Dermis blood vessel endothelial cell (primary cell): ENCODE measurements at places on chromosomes 3 and 15.
A peak's percentile ranks its signal among the peaks of the same experiment; 100 is the strongest.

- no peak for DNase-seq
These were observed 8.0 kb upstream of the COL6A6 start for GRCh38 chr3:130509008-130509407.

DNA sequence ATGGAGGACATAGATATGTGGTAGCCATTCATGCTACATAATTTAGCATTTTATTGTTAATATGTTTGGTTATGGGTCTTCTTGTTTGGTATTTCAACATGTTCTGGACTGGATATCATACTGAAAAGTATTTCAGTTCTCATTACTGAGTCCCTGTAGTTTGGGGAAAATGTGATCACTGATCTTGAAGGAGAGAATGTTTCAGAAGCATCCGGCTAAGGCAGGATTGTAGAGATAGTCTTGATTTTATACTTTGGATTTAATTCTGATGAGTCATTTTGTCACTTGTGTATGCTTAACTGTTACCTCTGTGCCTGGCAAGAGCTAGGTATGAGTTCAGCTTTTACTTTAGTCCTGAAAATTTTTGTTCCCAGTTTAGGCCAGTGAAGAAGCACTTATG, 7.1 kb downstream of the CHD2 start:
- DNase-seq: peak; percentile 38

DNA sequence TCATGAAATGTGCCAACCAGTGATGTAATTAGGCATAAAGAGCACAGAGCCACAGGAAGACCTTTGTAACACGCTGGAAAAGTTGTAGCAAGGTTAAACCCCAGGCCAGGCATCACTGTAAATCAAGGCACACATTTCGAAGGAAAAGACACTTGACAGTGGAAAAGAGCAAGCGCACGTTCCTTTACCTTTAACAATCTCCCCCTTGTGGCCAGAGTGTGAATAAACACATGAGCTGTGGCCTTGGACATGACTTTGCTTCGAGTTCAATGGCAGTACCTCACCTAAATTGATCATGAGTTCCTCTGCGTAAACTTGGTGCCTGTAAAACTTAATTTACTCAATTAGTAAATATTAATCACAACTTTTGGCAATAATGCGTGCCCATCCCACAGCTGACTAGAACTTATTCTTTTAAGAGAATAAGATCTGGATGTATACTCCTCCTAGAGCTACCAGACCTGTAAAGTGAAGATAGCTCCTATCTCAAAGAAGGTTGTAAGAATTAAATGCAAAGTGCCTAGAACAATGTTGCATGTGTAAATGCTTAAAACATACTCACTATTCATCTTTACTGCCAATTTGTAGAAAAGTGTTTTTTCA, 757.0 kb upstream of the NECTIN3 start:
- peak; percentile 64 for DNase-seq

GRCh38 chr3:192675958-192676649, 51.2 kb downstream of the FGF12 start:
- DNase-seq: no peak

GRCh38 chr15:89171136-89172072, 50.0 kb downstream of the RLBP1 start:
- peak; percentile 83 for DNase-seq

GRCh38 chr15:71471347-71471746, 339.0 kb upstream of the NR2E3 start:
- DNase-seq: no peak

DNA sequence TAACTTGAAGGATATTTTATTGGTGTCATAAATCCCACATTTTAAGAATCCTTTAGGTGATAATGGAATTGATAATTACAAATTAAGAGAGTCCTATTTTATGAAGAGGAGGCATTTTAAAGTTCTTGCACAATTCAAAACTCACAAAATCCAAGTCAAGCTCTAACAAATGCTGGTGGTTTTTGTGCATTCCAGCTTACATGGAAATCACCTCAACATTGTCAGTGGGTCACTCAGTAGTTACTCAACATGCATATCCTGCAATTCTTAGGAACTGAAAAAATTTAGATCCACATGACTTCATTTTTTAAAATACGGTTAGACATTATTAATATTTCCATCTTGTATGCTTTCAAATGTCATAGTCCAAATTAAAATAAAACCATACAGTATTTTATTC, 487.2 kb downstream of the CNTN3 start:
- no peak for DNase-seq

- no peak for DNase-seq
These were observed 11.3 kb upstream of the LIMD1 start for GRCh38 chr3:45583021-45583851.

GRCh38 chr15:59419170-59419569, 18.8 kb upstream of the FAM81A start:
- DNase-seq: no peak

DNA sequence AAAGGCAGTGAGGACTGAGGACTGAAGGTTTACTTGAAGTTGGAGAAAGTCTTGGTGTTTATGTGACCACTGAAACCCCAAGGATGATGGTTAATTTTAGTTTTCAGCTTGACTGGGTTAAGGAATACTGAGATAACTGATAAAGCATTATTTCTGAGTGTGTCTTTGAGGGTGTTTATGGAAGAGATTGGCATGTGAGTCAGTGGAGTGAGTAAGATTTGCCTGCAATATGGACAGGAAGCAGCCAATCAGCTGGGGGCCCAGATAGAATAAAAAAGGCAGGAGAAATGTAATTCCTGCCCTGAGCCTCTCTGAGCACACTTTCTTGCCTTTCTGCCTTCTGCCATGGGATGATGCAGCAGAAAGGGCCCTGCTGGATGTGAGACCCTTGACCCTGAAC, 92.4 kb downstream of the KBTBD8 start:
- peak; percentile 84 for DNase-seq

GRCh38 chr3:51099794-51100535, 285.1 kb upstream of the MANF start:
- DNase-seq: peak; percentile 74

DNA sequence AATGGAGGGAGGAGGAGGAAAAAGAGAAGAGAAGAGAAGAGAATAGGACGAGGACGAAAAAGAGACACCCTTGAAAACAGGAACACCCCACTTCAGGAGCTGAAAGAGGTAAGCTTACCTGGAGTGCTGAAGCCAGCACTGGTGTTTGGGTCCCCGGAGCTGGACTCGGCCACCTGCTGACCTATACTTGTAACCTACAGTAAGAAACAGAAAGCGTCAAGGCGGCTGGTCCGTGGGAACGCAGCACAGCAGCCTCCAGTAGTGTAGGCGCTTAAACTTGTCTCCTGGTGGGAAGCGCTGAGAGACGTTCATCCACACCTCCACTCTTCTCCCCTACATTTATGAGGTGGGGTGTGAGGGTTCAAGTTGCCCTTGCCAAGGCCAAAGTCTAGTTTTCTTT, 141.0 kb downstream of the NSMCE3 start:
- no peak for DNase-seq

- peak; percentile 85 for DNase-seq
These were observed 7.8 kb downstream of the EIF1B start for GRCh38 chr3:40317061-40317855.

- no peak for DNase-seq
These were observed 5.3 kb downstream of the ASB14 start for GRCh38 chr3:57287205-57287604.

DNA sequence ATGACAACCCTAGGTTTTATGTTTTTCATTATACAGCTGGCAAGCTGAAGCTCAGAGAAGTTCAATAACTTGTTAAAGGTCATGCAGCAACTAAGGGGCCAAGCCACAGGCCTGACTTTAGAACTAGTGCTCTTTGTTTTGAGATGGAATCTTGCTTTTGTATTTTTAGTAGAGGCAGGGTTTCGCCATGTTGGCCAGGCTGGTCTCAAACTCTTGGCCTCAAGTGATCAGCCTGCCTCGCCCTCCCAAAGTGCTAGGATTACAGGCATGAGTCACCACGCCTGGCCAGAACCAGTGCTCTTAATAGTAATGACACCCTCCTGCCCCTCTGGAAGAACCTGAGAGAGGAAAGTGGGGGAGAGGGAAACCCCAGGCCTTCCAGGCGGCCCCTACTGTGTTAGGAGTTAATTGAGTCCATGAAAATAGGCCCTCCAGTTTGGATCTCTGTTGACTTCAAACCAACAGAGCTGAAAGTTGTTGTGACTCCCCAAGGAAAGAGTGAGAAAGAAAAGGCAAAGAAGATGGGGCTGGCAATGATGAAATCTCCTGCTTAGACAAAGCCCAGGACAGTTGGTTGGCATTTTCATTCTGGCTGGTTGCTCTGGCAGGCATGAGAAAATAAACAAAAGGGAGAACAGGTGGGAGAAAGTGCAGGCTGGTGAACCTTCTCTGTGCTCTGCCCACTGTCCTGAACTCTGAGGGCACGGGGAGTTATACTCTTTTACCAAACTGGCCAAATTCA, 3.6 kb upstream of the PRRT3 start:
- DNase-seq: no peak

DNA sequence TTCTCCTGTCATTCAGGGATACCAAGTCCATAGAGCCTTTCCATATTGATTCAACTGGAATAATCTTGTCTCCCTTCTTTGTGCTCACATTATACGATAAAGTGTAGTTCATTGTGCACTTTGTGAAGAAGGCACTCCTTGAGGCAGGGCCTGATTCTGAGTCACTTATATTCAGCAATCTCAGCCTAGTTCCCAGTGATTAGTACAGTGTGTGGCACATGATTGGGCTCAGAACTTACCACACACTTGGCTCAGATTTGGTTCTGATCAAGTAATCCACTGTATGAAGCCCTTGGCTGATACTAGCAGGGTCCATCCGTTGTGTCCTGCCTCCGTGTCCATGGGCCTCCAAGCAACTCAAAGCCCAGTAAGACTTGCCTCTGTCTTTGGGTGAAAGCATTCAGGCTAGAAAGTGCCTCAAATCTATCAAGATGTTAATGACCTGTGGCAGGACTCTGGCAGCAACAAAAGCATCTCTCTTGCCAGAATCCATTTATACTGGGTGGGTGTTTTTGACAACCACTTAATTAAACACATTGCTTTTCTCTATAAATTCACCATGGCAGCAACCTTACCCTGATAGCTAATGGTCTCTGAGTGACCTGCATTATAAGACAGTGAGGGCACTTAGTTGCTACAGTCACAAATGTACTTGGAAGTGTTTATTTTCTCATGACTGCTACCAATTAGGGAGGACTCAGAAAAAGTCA, 51.3 kb downstream of the TPRG1 start:
- DNase-seq: no peak

GRCh38 chr3:44160818-44161217, 80.9 kb upstream of the TOPAZ1 start:
- DNase-seq: no peak

DNA sequence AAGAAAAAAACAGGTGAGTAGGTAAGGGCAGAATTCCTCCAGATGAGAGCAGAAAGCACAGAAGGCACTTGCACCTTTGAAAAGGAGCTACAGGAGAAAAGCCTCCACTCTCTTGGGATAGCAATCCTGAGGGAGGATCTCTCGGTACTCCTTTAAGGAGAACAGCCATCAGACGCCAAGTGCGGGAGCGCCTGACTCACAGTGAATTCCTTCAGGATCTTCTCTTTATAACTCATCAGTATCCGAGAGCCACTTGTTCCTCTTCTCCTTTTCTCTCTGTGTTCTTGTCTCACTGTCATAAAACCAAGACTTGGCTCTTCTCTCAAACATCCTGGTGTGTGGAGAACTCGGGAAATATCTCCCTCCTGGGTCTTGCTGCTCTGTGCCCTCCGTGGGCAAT, 10.1 kb upstream of the GOLGA8J start:
- DNase-seq: no peak

DNA sequence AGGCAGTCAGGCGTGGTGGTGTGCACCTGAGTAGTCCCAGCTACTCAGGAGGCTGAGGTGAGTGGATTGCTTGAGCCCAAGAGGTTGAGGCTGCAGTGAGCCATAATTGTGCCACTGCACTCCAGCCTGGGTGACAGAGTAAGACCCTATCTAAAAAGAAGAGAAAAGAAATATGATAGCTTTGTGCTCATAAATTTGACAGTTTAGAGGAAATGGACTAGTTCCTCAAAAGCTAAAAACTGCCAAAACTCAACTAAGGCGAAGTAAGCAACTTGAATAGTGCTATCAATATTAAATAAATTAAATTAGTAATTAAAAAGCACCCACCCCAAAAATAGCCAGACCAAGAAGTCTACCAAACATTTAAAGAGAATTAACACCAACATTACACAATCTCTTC, 24.5 kb upstream of the SLC15A2 start:
- DNase-seq: no peak

GRCh38 chr3:192082730-192083660, 622.0 kb downstream of the PYDC2 start:
- no peak for DNase-seq

DNA sequence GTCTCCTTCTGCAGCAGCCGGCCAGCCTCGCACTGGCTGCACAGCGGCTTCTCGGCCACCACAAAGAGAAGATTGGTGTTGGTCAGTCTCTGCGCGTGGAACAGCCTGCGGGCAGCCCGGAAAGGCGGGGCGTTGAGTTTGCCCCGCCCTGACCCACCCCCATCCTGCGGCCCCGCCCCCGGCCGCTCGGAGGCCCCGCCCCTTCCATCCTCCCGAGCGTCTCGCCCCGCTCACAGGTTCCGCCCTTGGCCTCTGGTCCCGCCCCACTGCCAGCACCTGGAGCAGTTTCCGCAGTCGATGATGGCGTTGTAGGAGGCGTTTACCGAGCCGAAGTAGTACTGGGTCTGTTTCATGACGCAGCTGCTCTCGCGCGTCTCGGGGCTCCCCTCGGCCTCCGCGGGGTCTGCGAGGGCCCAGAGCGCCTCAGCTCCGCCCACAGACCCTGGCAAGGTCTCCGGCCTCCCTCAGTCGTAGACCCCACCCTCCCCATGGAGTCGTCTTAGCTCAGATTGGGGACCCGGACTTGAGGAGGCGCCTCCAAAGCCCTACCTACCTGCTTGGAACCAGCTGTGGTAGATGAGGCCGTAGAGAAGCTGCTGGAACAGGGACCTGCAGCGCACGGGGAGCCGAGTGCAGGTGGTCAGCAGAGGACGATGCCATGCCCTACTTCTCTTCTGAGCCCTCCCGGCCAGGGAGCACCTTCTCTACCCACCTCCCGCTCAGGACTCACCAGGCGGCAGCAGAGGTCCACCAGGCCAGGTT, 5.9 kb upstream of the TMEM115 start:
- peak; percentile 73 for DNase-seq

DNA sequence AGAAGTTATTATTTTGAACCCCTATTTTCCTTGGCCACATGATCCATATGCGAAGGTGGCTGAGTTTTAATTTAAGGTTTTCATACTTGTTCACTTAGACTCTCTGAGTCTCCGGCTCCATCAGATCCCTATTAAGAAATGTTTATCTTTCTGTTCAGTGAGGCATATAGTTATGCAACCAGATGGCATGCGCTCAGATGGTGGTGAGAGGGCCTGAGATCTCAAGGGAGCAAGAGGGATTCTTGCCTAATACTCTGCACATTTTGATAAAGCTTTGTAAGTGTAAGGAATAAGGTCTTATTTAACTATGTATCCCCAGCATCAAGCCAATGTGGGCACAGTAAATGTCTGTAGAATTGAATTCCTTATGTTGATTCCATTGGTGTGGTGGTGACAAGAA, 78.9 kb upstream of the DPH6 start:
- DNase-seq: no peak

GRCh38 chr15:70316059-70316600, 218.4 kb upstream of the TLE3 start:
- DNase-seq: no peak

DNA sequence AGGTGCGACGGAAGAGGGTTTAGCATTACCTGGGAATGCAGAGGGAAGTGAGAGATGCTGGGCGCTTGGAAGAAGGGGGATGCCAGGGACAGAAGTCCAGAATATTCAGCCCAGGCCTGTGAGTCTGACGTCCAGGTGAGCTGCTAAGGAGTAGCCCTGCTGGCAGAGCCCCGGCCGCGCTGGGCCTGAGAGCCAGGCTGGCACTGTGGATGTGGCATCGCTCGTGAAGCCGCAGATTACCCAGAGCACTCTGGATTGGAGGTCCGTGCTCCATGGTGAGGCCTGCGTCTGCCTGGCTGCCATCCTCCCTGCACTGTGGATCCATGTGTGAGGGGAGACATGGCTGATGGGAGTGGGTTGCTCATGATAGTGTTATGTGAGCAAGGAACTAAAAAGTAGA, 14.5 kb downstream of the MAN2A2 start:
- no peak for DNase-seq
